NCI-H1930 (cell line): ENCODE measurements at places on chromosomes 7 and 10.

- DNase-seq = no peak
These were observed 827.8 kb upstream of the ZWINT start for GRCh38 chr10:57188846-57189245.

- DNase-seq = no peak
These were observed 716.6 kb upstream of the FZD8 start for GRCh38 chr10:36358736-36359135.

DNA sequence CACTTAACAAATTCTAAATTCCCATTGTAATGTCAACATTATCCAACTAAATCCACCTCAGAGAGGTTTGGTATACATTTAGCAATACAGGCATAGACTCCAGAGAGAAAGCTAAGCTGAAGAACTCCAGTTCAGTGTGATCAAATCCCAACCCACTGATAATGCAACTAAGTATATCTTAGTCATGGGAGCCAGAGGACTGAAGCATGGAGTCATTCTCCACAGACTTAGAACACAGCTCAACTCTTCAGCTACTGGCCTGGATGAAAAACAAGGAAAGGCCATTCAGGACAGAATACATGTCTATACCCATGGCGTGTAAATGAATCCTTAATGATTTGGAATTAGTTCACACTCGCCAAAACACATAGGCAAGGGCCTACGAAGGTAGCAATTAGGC lies 27.9 kb downstream of the NOC3L start:
- DNase-seq = no peak

GRCh38 chr10:32054094-32054493 lies 2.1 kb downstream of the KIF5B start:
- no peak for DNase-seq

- no peak for DNase-seq
These were observed 128.0 kb upstream of the CACUL1 start for GRCh38 chr10:118882741-118883140.

DNA sequence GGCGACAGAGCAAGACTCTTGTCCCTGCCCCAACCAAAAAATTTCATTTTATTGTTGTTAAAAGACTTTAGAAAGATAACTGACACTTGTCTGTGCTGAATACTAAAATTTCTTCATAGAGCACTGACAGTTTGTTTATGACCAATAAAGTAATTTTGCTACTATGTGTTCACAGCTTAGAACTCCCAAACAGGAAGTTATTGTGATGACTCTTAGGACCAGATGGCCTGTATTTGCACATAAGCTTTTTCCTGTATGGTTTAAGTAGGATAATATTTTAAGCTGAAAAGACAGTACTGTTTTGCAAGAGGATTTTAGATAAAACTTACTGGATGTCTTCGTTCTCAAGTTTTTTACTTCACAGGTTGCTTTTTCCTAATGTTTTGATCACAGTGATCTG lies 80.7 kb downstream of the MMRN2 start:
- no peak for DNase-seq

DNA sequence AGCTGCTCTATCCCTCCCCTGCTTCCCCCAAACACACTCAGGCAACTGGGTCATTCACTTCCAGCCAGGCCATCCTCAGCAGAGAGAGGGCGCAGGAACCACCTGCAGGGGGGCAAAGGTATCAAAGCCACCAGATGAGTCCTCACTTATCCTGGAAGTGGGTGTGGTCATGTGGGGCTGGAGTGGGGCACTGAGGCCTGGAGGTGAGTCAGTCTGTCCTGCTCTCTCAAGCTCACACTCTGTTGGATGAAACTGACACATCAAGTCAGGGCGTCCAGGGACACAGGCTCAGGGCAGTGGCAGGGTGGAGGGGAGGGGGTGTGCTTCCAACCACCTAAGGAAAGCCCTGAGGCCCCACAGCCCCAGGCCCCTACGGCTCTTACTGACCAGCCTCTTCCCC lies 8.0 kb upstream of the ELFN1 start:
- DNase-seq = no peak

DNA sequence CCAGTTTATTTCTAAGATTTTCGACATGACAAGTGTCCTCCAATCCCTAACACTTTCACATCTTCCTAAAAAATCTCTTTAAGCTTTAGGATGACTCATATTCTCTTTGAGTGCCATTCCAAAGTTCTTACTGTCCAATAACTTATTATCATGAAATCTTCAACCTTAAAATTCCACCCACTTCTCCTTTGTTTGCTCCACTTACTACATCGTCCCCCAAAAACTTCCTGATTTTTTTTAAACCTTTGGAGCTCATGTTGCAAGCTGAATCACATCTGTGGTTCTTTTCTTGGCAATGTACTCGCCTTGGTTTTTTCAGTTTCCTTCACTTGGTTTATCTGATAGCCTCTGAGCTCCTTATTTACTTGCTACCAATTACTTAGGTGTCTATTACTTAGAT lies 39.2 kb upstream of the JCAD start:
- DNase-seq = no peak

DNA sequence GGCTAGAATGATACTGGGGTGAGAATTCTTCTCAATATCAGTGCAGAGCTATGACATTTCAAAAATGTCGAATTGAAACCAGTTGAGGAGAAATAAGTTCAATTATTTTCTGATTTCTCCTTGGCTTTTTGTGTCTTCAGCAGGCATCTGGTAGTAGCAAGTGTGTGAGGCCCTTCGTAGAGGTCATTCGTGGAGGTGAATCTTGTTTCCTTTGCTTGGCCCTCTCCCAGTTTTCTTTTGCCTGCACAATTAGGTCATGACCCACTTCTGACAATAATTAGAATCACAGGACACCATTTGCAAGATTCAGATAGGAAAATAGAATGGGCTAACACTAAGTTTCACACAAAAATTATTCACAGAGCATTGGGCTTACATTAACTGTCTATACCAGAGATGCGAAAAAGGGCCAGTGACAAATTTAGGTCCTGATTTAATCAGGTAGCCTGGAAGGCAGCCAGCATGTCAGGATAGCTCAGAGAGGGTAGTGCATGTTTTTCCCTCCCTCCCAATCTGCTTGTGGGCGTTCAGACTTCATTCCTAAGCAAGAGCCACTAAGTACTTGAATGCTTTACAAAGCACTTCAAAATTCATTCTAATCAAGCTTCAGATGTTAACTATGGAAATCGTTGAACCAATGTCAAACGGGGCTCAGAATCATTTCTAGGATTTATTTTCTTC lies 24.0 kb upstream of the A1CF start:
- no peak for DNase-seq

- no peak for DNase-seq
These were observed 41.6 kb upstream of the FAM20C start for GRCh38 chr7:150811-151221.
